ENCODE measurements at places on chromosomes 1 and 21.

GRCh38 chr1:229133151-229133550, 137.8 kb upstream of the RAB4A start:
- no peak for DNase-seq

GRCh38 chr1:160340866-160341265, 2.2 kb downstream of the COPA start:
- DNase-seq: no peak

DNA sequence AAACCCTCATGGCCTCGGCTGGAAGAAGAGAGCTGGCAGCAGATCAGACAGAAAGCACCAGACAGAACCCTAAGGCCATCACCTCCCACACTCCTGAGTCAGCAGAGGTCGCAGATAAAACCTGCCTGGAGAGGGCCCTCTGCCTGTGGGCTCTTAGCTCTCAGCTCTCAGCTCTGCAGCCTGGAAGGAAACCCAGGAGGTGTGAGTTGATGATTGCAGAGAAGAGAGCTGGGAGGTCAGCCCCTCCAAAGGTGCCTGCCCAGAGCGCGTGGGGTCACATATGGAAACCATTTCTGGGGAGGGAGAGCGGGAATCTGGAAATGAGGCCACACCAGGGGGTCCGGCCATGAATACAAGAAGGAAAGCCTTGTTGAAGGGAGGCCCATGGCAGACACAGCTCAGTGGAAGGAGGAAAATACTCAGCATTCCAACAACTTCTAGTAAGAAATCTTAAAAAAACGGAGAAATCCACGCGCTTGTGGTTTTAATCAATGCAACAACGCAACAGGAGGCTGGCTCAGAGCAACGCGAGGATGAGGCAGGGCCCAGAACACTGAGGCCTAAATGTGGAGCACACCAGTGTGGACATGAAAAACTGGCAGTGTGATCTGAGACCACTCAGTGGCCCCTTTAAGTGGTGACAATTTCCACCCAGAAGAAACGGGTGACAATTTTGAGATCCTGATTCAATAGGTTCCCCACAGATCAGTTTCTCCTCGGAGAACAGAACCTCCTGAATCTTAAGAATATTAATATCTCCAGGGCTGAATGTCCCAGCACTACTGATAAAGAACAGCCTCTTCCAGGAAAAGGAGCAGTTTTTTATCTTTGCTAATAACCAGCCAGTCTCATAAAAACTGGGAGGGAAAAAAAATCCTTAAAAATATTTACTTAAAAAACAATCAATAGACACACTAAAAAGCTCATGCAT, 45.7 kb downstream of the PSMG1 start:
- DNase-seq: no peak

- DNase-seq: no peak
Measured at GRCh38 chr1:8627728-8628127, 189.7 kb downstream of the RERE start.

GRCh38 chr21:44549525-44550211, 1.6 kb downstream of the KRTAP10-2 start:
- DNase-seq: no peak

DNA sequence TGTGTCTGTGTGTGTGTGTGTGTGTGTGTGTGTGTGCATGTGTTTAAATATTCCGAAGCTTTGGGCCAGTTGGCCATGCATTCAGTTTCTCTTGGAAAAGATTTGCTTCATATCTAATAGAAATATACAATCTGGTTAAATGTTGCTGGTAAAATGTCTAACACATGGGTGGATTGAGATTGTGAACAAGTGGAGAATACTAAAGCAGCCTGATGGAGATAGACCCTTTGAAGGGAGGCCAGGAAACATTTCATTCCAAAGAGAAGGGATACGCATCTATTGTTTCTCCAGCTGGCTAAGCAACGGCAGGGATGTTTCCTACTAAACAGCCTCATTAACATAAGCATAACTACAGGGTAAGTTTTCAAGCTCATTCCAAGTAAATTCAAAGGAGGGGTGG, 257.5 kb upstream of the PTBP2 start:
- no peak for DNase-seq
